GM12878 (cell line): ENCODE measurements at places on chromosomes 4 and X. TPM values are rescaled to one million over a fixed set of nuclear protein-coding genes. Genes with fewer than 3 reads are reported as not detected.

DNA sequence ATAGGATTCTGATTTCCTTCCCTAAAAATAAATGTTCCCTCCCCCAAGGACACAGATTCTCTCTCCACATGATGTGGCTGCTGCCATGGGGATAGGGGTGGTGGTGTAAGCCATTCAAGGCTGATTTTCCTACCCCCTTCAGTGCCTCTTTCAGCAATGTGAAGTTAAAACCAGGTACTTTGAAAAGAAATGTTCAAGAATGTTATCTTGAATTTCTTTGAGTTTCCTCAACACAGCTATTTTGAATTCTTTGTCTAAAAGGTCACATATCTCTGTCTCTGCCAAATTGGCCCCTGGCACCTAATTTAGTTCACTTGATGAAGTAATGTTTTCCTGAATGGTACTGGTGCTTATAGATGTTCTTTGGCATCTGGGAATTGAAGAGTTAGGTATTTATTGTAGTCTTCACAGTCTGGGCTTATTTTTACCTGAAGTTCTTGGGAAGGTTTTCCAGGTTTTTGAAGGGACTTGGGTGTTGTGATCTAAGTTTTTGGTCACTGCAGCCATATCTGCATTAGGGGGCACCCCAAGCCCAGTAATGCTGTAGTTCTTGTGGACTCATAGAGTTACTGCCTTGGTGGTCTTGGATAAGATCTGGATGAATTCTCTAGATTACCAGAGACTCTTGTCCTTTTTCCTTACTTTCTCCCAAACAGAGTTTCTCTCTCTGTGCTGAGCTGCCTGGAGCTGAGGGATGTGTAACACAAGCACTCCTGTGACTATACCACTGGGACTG is 7.6 kb upstream of the DIPK2B start:
- H3K4me1 ChIP-seq: no peaks in the 10 kb centered on the region
- H3K27me3 ChIP-seq: no peaks in the 10 kb centered on the region
- H3K36me3 ChIP-seq: no peaks in the 10 kb centered on the region
- H3K27ac ChIP-seq: no peak overlapping the region
- no peak overlapping the region for H3K4me3 ChIP-seq
- no peak for DNase-seq

DNA sequence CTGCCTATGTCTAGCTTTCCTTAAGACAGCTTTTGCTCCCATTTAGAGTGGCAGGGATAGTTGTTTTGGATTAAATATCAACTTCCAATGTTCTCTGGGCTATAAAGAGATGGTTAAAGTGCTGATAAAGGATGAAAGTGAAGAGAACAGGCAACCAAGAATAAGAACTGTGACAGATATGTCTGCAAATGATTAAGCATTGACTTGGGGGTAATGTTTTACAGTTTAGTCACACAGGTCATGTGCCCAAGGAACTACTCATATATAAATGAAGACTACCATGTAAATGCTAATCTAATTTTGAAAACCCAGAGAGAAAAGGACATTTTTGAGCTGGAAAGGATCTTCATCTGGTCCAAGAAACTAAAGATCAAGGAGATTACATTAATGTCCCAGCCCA is 42.1 kb downstream of the RBMX2 start:
- no peak for DNase-seq
- H3K4me3 ChIP-seq: no peak overlapping the region
- H3K36me3 ChIP-seq: no peaks in the 10 kb centered on the region
- no peak overlapping the region for H3K27ac ChIP-seq

DNA sequence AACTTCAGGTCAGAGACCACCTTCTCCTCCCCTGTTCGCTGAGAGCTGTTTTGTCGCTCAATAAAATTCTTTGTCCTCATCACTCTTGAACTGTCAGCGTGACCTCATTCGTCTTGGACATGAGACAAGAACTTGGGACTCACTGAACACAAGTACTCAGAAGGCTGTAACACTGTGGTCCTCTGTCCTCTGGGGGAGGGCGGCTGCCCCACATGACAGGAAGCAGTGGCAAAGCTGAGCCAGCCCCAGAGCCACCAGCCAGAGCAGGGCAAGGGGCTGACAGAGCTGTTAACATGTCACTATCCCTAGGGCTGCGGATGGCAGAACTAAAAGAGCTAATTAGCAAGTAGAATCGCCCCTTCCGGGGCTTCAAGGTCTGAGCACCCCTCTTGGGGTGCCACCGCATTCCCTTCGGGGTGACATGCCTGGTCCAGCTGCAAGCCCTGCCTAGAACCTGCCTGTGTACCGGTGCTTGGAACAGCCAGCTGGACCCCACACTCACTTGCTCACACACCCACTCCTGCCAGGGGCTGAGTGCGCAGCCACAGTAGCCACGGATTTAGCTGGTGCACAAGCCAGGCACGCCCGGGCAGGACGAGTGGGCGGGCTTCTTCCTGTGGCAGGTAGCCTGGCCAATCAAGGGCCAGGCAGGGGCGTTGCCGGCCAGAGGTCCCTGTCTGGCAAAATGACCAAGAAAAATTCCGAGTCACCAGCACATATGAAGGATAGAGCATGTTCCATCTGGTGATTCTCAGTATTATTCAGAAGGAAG is 648.6 kb upstream of the AGA start:
- H3K27me3 ChIP-seq: no peaks in the 10 kb centered on the region
- H3K27ac ChIP-seq: no peak overlapping the region
- no peak for DNase-seq
- H3K4me3 ChIP-seq: no peak overlapping the region

MAGEA11 gene
- not detected in 2 replicates for total RNA-seq

ODAM gene
- not detected in 2 replicates for total RNA-seq
